ENCODE measurements at places on chromosomes 2 and 18.

DNA sequence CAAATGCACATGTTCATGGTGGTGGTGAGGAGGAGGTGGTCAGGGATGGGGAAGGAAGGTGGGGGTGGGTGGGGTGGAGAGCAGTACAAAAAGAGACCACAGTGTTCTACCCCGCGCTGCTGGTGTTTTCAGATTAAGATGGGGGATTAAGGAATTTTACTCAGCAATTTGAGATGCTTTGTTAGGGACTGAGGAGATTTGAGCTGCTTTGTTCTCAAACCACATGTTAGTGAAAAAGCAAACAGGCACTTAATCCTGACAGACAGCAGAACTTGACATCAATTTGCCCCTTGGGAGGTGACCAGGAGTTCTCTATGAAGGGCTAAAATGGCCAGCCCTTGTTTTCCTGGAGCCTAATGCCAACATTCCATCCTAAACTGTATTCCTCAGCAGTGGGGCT, 244.5 kb downstream of the MEIS1 start:
- no peak for DNase-seq

- no peak for DNase-seq
Measured at GRCh38 chr2:145563741-145564615, 1044.1 kb upstream of the ZEB2 start.

- no peak for DNase-seq
Measured at GRCh38 chr2:228444161-228444560, 262.7 kb upstream of the SPHKAP start.

GRCh38 chr18:61400716-61401115, 67.5 kb downstream of the CDH20 start:
- DNase-seq, result no peak
